ENCODE measurements at places on chromosomes 3 and 15. TPM values are rescaled to one million over a fixed set of nuclear protein-coding genes. Genes with fewer than 3 reads are reported as not detected.

DNA sequence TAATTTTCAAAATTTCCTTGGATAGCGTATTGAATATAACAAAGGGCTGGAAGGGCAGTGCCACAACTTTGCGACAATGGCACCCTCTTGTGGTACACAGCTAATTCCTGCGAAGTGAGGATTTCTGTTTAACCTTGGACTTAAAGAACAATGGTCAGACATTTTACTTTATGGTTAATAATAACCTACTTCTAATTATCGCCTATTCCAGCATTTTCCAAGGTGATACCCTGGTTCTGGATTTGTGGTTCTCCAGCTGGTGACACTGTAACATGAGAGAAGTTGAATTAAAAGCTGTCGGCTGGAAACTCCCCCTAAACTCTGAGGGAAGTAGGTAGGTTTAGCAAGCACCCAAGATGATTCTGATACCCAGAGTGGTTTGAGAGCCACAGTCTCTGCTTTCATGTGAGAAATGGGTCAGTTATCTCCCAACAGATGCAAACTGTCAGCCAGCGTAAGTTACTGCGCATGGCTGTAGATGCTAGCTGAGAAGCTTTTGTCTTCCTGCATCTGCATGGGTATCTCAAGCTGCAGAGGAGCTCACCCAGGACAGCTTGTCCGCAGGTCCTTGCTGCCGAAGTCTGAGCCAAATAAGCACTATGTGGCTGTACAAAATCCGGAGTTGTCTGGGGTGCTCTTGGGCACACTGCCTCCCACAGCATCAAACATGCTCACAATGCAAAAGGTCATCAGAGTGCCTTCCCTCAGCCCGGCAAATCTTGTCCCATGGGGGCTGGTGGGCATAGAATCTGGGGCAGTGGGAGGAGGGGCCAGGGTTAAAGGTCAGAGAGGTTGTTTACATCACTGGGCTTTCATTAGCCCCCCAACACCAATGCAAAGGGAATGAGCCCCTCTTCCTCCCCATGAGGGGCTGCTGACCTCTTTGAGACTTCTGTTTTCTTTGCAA lies 6.6 kb upstream of the CHSY1 start:
- peak; percentile 75 for DNase-seq

DNA sequence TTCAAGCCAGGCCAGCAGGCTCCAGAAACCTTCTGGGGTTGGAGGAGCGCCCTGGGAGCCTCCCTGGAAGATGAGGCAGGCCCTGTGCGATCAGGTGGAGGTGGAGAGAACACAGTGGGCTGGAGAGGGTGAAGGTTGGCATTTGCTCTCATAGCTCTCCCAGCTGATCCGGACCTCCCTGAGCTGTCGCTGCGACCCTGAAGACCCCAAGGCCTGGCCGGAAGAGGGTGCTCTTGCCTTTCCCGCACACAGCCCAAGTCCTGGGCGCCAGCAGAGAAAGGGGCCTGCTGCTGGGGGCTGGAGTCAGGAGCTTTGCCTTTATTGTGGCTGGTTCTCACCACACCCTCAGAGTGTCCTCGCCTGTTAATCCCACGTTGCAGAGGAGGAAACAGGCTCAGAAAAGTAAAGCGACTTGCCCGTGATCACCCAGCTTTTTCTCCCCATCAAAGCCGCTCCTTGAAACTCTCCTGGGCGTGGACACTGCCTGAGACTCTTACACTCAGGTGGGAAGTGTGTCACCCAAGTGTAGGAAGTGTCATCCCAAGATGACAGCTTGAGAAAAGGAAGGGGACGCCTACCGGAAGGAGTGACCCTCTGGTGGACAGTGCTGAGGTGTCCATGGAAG lies 8.6 kb upstream of the RPL29 start:
- DNase-seq: peak; percentile 72

GRCh38 chr3:113546414-113546893 lies 14.1 kb downstream of the SIDT1 start:
- DNase-seq: no peak

DNA sequence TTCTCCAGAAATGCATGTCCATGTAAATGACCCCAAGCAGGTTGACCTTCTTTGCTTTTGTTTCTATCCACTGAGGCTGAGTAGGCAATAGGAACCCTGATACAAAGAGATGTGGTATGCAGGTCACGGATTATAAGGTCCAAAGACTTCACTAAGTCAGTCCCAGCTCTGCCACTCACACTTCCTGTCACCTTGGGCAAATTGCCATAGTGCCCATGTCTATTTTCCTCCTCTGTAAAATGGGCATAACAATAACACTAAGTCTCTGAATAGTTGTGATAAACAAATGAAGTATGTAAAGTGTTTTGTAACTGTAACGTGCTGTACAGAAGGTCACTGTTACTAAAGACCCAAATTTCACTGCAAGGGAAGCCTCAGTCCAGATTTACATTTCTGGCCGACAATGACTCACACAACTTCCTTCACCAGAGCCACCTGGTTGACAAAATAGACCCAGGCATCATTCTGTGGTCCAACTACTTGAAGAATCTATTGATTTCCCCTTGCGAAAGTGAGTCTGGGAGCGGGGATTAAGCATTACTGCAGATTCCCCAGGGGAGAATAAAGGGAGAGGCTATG lies 175.4 kb upstream of the LPP start:
- no peak for DNase-seq

The NLGN1 gene
- polyA plus RNA-seq: 0.88 TPM

- DNase-seq: no peak
Observed at GRCh38 chr3:42179110-42179725, 86.8 kb downstream of the CCK start.

The FGF7 gene
- 9.4 TPM for polyA plus RNA-seq

DNA sequence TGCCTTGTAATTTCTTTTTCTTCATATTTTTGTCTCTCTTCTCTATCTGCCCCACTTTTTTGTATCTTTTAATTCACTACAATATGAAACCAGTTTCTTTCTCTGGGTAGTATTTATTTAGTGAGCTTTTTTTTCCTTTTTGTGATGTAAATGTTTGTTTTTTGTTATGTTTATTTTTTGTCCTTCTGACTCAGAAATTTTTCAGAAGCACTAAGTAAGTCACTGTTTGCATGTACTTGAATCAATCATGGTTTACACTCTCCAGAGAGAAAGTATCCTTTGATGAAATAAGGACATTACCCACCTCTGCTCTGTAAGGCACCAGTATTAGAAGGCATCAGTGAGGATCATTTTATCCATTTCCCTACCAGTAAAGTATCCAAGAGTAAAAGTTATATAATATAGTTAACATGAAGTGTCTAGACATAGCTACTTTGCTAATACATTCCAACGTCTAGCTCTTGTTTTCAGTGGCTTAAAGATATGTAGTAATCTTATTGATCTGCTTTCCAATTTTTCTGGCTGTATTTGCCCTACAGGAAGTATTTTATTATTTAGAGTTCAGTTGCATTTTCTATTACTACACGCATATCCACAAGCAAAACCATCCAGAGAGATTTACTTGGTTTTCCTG lies 25.4 kb downstream of the FILIP1L start:
- no peak for DNase-seq

The NCK1 gene
- polyA plus RNA-seq: 7.6 TPM

The PTPRG gene
- polyA plus RNA-seq: 10.5 TPM

The DNAH1 gene
- 6.4 TPM for polyA plus RNA-seq

The IL17RD gene
- polyA plus RNA-seq: 1.3 TPM

The RTP4 gene
- 1.7 TPM for polyA plus RNA-seq

DNA sequence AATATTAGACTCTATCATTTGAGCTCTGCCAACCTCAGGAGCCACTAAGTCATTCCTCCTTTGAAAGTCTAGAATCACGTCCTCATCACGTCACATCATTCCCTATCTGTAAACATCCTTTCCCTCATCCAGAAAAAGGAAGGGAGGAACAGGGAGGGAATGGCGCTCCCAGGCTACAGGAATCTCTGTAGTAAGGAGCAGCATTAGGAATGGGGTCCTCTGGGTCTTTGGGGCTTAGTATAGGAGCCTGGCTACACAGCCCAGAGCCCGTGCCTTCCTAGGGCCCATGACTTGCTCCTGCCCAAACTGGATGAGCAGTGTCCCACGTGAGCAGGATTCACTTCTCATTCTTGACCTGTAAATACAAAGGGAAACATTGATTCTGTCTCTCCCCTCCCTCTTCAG lies 1.6 kb downstream of the TAGLN3 start:
- no peak for DNase-seq

The RETNLB gene
- not detected for polyA plus RNA-seq

The ECE2 gene
- not detected for polyA plus RNA-seq

DNA sequence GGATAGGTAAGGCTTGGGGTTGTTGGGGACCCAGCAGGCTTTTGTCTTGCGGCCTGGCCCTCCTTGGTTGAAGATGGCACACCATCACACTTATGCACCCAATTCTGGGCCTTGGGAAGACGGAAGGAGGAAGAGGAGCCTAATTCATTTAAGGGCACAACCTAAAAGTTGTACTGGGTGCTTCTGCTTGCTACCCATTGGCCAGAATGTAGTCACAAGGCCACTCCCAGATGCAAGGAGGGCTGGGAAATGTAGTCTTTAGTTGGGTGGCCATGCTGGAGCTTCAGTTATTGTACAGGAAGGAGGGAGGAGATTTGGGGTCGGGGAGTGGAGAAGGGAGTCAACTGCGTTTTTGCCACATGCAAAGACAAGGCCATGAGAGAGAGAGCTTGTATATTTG lies 109.2 kb downstream of the TMEM266 start:
- DNase-seq: no peak

The MPI gene
- 24.4 TPM for polyA plus RNA-seq

DNA sequence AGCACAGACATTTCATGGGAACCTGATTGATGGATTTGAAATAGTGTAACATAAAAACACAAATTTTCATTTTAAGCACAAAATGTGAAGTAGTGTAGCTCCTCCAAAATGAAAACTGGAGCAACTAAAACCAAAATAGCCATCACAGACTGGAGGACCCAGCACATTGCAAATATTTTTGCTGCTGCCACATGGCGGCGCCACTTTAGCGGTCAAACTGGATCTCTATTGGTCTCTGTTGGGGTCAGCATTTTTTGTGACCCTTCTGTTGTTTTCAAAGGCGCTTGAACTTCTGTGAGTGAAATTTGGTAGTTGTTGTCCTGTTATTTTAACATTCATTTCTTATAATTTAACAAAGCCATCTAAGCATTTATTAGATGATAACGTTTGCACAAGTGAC lies 259.9 kb downstream of the IL20RB start:
- no peak for DNase-seq

The TF gene
- polyA plus RNA-seq: 2.6 TPM

DNA sequence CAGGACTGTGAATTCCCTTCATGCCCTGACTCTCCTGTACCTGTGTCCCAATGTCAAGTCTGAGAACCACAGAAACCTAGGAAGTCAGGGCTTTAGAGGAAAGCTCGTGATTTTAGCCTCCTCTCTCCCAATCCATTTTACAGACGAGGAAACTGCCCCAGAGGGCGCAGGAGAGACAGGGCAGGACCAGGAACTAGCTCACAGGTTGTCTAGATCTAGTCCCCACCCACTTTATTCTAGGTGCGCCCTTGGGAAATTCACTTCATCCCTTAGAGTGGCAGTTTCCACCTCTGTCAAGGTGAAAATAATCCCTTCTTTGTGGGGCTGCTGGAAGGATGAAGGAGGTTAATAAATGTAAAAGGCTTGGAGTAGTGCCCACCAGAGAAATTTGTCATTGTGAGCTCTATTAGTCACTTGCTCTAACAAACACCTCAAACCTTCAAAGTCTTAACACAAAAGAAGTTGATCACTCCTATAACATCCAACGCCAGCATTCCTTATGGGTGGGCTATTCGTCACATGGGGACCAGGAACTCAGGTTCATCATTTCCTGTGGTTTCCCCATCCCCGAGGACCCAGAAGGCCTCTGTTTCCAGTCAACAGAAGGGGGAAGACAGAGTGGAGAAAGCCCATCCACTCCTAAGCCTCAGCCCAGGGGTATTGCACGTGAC lies 282.3 kb downstream of the XXYLT1 start:
- DNase-seq: no peak

DNA sequence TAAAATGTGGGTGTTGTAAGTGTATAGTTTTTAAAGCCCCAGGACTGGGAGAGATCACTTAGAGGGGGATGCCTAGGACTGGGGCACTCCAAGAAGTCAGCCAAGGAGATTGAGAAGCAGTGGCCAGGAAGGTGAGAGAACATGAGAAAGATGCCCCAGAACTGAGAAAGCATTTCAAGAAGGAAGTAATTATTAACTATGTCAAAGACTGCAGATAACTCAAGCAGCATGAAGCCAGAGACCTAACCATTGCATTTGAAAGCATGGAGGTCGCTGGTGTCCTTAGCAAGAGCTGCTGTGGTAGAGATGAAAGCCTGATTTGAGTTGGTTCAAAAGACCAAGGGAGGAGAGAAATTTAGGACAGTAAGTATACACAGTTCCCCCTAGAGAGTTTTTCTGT lies 30.6 kb upstream of the SLC2A2 start:
- DNase-seq: no peak

The TM4SF4 gene
- polyA plus RNA-seq: not detected

The KAT2B gene
- polyA plus RNA-seq: 11.4 TPM

- no peak for DNase-seq
Observed at GRCh38 chr3:106725566-106725965, 651.7 kb upstream of the CCDC54 start.

The GPR149 gene
- polyA plus RNA-seq: not detected

DNA sequence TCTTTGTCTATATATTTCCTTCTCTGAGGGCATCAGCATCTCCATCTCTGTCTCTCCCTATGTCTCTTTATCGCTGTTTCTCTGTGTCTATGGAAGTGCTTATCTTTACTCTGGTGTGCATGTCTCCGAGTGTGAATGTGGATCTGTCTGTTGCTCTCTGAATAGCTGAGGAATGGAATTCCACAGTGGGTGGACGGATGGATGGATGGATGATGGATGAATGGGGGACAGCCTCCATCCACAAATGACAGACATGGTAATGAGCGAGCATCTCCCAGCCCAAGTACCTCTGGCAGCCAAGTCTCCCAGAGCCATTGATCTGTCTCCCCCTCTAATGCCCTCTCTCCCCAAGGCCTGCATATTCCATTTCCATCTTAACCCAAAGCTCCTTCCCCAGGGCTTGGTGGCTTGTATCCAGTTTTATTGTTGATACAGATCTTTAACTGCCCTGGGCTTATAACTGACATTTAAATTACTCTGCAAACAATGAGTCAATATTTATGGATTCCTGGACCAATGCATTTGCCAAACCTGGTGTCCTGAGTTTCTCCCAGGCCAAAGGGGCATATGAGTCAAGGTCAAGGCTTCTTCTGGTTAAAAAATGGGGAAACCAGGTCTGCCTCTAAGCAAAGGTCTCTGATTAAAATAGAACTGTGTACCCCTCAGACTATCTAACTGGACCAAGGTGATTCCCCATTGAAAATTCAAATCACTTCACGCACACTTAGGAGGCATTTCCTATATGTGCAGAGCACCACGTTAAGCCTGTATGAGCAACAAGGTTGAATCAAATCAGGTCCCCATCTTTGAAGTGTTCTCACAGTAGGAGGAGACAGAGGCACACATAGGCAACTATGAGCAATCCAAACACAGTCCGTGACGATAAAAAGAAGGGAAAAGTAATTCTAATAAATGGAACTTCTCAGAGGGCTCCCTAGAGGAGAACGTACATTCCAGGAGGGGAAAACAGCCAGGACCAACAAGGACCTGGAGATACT lies 109.9 kb downstream of the TLE3 start:
- no peak for DNase-seq

GRCh38 chr3:194395212-194395611 lies 3.9 kb downstream of the GP5 start:
- no peak for DNase-seq

The NUP210 gene
- polyA plus RNA-seq: 0.84 TPM

The LMAN1L gene
- polyA plus RNA-seq: 18.4 TPM

The LRRC31 gene
- not detected for polyA plus RNA-seq

The SLC2A2 gene
- polyA plus RNA-seq: not detected
